GM19239 (cell line): ENCODE measurements at places on chromosomes 5 and 9.

DNA sequence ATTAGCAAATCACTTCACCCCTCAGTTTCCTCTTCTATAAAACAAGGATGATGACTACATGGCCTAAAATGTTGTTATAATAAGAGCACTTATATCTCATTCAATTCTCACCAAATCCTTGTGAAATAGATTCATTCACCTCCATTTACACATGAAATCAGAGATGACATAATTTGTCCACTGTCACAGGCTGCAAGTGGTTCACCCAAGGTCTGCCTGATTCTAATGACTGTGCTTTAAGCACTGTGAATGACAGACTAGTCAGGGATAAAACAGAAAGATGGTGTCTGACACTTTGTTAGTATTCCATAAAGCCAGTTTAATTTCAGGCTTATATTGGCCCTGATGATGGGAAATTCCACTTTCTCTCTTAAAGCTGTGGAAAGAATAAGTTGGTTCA lies 209.5 kb downstream of the MAPKAP1 start:
- DNase-seq: no peak

DNA sequence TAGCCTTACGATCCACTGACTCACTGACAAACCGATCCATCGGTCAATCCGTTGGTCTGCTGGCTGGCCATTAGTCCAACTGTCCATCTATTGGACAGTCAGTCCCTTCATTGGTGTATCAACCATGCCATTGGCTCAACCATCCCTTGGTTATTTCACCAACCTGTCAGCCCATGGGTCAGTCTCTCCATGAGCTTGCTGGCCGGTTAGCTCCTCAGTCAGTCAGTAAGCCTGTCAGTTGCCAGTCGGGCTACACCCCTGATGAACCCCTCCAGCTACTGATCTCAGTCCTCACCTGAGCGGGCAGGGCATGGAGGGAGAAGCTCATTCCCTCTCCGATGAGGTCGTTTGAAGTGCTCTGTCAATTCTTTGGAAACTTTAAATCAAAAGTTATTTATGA lies 166.5 kb downstream of the FGF18 start:
- DNase-seq: no peak

- no peak for DNase-seq
These were observed 16.8 kb upstream of the PTGES start for GRCh38 chr9:129769669-129770068.

DNA sequence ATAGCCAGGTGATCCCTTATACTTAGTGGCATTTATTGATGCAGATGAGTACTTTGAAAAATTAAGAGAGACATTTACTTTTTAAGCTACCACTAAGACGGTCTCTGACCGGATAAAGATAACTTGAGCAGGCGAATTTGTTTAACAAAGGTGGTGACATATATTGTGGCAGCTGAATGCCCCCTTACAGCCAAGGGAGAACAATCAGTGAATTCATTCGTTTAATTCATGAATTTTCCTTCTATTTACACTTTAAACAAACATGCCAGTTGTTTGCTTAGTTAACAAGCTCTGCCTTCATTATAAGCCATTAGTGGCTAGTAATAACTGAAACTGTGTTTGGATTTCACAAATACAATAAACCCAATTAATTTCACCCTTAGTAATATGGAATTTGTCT lies 187.1 kb downstream of the AOPEP start:
- DNase-seq: no peak

DNA sequence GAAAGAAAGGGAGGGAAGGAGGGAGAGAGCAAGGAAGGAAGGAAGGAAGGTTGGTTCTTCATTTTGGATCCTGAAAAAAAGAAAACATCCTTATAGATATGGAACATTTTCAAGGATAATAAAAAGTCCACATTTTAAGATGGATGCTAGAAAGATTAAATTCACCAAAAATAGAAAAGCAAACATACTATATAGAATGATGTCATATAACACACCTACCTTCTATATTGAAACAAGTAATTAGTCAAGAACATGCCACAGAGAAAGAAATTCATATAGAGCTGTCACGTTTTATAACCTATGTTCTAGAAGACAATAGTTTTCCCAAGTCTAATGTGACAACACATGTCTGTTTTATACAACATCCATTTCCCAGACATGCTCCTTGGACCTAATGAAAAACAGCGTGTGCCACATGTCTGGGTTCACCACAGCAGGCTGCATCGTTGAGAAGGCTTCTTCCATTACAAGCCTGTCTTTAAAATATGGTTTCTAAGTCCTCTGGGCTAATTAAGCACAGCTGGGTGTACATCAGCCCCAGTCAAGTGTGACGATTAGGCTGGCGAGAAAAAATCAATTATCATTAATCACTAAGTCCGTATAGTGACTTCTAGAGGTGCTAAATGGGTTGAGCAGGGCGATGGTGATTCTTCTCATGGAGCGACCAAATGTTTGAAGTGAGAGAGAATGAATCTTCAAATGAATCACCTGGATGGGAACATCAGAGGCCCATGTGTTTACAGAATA lies 301.8 kb downstream of the TLE1 start:
- DNase-seq: no peak

GRCh38 chr5:177591690-177592009 lies 353 bp upstream of the TMED9 start:
- no peak for DNase-seq

- no peak for DNase-seq
These were observed 1.6 kb downstream of the NTNG2 start for GRCh38 chr9:132163457-132163875.

DNA sequence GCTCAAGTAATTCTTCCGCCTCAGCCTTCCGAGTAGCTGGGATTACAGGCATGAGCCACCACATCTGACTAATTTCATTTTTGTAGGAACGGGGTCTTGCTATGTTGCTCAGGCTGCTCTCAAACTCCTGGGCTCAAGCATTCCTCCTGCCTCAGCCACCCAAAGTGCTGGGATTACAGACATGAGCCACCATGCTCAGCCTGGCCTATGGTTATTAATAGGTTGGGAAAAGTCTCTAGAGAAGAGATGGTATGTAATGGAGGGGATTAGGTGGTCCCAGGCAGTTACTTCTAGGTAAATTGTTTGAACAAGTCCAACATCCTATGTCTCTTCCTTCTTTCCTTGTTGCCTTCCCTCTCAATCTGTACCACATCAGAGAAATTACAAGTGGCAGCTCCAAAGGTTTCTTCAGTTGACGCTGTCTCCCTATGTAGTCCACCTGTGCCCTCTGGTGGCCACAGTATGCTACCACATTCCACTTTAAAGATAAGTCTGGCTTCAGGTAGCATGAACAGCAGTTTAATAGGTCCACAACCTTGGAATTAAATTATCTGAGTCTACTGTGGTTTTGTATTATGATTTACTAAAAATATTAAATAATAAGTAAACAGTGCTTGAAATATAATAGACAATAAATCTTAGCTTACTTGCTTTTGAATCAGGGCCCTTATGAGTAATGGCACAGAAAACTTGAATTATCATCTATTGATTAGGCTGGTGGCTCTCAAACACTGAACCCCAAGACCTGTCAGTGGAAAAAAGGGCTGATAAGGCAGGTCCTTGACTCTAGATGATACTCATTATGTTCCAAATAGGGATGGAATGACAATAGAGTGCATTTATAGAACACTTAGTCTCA lies 9.7 kb downstream of the TIGD6 start:
- DNase-seq: peak; percentile 32

DNA sequence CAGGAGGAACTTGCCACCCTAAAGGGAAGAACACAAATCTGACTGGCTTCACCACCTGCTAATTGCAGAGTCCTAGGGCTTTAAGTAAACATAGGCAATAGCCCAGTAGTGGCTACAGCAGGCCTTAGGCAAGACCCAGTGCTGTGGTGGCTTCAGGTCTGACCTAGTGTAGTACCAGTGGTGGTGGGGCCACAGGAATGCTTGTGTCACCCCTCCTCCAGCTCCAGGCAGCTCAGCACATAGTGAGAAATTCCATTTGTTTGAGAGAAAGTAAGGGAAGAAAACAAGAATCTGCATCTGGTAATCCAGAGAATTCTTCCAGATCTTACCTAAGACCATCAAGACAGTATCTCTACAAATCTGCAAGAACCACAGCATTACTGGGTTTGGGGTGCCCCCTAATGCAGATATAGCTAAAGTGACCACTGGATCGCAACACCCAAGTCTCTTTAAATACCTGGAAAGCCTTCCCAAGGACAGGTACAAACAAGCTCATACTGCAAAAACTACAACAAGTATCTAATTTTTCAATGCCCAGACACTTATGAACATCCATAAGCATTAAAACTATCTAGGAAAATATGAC lies 102.6 kb upstream of the TRPM3 start:
- no peak for DNase-seq

- DNase-seq: no peak
These were observed 459.3 kb downstream of the MAT2B start for GRCh38 chr5:163964671-163965070.

DNA sequence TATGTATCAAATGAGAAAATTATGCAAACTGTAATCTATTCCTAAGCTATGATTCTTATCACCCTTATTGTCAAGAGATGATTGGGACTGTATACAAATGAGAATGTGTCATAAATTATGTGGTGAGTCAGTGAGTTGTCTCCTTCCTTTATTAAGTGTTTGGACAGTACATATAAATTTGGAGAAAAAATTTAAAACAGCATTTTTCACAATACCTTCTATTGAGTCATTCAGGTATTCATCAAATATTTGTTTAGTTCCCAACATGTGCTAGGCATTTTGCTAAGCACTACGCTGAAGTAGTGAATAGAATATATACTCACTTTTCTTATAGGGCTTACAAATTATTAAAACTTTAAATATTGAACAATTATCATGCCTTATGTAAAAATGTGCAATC lies 36.3 kb upstream of the PTPRD start:
- DNase-seq: no peak

DNA sequence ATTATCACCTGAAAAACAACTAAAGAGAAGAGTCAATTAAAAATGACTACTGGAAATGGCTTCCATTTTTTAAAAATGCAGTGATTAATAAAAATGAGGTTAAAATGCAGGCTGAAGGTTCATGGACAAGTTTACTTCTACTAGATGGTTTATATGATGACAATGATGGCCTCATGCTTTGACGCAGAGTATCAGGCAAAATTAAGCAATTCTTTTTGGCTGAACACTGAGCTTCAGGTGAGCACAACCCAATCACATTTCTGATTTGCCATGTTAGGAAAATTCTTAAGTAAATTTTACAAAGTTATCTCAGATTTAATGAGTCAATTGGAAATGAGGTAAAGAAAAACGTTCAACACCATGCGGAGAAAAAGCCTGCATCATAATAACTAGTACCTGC lies 22.3 kb downstream of the DMGDH start:
- no peak for DNase-seq

DNA sequence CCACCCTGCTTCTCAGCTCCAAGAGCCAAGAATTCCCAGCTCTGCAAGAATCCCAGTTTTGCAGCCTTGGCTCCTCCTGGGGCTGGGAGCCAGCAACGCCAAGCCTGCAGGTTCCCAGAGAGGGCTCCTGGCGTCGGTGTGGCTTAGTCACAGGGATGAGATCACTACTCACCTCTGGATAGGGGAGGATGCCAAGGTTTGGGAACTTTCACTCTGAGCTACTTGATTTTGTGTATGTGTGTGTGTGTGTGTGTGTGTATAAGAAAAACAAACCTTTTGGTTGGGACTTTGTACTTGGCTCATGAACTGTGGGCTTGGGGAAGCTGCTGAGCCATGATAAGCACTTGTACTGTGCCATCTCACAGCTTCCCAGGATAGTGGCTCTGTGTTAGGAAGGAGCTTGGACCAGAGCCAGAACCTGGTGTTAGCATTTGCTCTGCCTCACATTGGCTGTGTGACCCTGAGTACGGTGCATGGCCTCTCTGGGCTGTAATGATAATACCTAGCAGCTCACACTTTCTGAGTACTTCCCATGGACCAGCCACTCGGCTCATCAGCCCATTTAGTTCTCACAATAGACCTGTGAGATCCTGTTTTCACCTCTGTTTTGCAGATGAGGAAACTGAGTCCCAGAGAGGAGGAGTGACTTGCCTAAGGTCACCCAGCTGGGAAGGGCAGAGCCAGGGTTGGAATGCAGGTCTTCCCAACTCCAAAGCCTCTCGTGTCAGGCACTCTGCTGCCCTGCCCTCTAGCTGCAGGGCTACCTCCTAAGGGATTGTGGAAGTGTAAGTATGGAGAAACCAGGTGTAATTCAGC lies 41.4 kb upstream of the DAB2IP start:
- no peak for DNase-seq

DNA sequence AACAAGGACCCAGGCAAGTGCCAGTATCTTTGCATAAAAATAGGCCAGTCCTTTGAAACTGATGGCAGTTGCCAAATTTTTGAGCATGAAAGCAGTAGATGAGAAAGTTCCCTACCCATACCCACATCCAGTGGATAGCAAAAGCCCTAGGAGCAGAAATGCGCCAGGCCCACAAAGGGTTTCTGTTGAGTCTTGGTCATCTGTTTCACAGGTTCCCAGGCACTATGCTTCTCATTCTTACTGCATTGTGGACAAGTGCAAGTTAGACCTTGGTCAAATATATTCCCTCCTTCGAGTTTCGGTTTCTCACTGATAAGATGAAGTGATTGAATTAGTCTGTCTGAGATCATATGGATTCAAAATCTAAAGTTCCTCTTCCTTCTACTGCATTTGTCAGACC lies 152.3 kb downstream of the NR3C1 start:
- DNase-seq: no peak

GRCh38 chr5:7325975-7326913 lies 69.7 kb upstream of the ADCY2 start:
- DNase-seq: no peak

- DNase-seq: no peak
These were observed 72.6 kb upstream of the CYLC2 start for GRCh38 chr9:102922526-102922925.

DNA sequence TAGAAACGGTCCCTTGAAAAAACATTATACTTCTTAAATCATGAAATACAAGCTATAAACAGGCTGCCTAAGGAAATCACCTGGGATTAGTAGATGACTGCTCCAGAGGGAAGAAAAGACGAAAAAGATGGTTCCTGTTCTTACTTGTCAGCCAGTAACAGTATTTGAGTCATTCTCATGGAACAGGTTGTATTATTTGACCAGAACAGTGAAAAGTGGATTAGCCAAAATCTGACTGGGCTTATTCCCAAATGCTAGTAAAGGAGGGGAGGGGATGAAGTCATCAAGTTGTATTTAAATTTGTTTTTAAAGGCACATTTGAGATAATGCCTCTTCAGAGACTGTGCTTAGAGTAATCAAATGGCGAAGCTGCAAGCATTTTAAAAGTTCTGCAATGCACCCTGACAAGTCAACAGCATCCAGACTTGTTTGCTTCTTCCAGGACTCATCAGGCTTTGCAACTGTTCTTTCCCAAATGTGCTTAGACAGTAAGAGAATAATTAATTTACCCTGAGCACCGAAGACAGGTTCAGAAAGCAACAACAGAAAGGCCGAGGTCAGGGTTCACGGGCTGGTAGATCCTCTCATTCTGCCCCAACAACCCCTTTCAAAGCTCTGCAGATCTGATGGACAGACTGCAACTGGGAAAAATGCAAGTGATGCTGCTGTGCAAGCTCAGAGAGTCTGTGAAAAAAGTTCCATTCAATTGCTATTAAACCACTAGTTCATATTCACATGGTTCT lies 800.6 kb downstream of the KCTD16 start:
- DNase-seq: no peak

DNA sequence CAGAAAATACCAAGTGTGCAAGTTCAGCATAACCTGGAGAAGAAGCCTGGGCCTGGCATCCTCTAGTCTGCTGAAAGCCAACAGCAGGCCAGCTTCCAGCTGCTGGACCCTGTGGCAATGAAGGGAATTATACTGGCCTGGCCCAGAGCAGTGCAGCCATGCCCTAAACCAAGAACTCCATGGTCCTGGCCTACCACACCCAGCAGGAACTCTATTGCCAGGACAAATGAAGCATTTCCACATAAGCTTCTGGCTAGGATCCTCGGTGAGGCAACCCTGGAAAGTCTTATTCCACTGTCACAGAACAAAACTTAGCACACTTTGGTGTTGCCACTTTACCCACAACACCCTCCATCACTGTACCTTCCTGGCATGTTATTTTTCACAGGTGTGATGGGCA lies 35.5 kb downstream of the CDK5RAP2 start:
- DNase-seq: no peak
